Posterior cingulate gyrus (tissue), 11 donors: ENCODE measurements at places on chromosomes 1 and 21.

DNA sequence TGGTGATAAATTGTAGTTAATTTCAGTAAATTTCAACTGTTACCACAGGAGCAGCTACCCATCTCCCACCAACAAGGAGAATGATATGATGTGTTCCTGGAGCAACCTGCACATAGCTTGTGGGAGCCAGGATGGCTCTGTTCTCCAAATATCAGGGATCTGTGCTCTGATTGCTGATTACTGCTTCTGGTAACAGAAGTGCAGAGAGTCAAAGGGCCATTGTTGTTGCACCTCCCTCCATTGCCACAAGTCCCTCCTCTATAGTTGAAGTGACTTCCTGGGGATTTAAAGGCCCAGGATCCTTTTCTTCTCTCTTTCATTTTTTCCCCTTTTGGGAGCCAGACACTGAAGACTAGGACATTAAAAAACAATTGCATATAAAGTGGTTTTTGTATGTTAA, 51.6 kb upstream of the HPDL start:
- DNase-seq = no peak

- no peak for DNase-seq
These were observed 478 bp downstream of the RIT1 start for GRCh38 chr1:155910621-155911121.

DNA sequence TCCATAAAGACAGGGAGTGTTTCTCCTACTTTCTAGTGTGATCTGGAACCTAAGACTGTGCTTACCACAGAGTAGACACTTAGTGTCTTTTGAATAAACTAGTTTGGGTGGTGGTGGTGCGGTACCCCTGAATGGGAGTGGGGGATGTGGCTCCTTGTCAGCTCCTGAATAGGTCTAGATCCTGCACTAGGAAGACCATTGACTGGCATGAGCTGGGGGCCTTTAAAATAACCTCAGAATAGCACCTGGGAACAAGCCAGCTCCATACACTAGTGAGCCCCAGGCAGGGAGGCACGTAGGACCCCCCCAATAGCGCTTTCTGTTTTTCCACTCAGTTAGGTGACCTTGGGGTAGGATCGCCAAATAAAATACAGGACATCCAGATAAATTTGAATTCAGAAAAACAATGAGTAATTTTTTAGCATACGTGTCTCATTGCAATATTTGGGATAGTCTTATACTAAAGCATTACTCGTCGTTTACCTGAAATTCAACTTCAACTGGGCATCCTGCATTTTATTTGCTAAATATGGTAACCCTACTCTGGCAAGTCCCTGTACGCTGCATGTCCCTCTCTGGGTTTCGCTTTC, 45.6 kb downstream of the AZIN2 start:
- no peak for DNase-seq

GRCh38 chr1:91527781-91528180, 27.1 kb downstream of the CDC7 start:
- no peak for DNase-seq

GRCh38 chr1:56300836-56301235, 278.5 kb downstream of the PLPP3 start:
- no peak for DNase-seq

DNA sequence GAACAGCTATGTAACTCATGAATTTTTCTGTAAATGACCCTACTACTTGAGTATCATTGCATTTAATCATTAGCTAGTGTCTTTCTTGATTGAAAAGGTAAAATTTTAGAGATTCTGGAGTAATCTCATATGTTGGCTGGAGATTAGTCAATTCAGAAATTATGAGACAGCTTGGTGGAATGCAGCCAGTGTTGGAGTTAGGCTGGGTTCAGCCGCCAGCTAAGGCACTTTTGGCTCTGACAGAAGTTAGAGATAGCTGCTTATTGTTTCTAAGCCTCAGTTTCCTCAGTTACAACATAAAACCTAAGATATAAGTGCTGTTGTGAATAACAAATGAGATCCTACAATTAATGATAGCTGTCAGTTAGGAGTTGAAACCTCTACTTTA, 49.4 kb downstream of the TBCE start:
- no peak for DNase-seq

- DNase-seq = no peak
These were observed 26.5 kb upstream of the POU2F1 start for GRCh38 chr1:167194182-167194581.

DNA sequence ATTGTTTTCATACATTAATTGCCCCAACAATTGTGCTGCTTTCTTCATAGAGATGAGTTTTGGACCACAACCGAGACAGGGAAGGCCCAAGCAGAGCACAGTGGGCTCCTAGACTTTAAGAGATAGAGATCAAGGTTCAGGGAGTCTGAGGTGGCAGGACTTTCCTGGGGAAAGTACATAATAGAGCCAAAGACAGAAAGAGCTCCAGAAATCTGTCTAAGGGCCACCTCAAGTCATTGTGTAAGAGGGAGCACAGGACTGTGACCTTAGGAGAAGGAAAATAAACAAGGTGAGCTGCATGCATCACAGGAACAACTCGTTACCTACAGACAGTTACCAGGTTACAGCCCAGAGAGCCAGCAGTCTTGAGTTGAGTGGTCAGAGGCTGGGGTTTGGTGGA, 41.3 kb upstream of the CR2 start:
- DNase-seq = no peak

GRCh38 chr21:29725025-29725736, 214.6 kb downstream of the GRIK1 start:
- no peak for DNase-seq

DNA sequence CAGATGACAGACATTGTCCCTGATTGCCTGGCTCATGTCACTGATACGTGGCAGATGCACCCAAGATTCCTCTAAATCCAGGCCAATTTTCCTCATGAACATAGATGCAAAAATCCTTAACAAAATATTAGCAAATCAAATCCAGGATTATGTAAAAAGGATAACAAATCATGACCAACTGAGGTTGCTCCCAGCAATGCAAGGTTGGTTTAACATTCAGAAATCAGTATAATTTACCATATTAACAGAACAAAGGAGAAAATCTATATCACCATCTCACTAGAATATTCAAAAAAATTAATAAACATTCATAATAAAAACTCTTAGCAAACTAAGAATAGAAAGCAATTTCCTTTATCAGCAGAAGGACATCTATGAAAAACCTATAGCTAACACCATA, 39.7 kb downstream of the FAF1 start:
- DNase-seq = no peak

DNA sequence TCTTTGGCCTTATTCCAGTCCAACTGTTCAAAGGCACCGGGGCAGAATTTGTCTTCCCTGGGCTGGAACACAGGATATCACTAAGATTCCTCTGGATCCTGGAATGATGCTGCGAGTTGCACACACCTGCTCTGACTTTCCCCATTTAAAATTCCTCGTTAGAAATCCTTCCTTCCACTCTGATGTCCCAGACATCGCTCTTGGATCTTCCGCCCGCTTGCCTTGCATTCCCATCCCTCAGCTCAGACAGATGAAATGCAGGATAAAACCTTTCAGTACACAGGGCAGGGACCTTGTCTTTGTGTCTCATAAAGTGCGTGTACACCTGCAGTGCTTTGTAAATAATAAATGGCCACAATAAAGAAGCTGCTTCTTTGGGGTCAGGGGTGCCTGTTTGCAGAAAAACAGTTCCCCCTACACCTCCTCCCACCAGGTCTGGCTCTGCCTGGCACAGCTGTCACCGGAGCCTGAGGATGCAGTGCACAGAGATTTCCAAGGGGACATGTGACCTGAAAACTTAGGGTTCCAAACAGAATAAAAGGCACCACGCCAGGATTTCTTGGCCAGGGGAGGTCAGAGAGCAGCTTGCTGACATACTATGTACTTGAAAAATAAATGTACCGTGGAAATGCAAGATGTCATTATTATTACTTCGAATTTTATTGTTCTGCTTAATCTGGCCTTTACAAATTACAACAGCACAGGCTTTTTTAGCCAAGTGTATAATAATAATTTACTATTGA, 62.9 kb upstream of the SYT6 start:
- no peak for DNase-seq

DNA sequence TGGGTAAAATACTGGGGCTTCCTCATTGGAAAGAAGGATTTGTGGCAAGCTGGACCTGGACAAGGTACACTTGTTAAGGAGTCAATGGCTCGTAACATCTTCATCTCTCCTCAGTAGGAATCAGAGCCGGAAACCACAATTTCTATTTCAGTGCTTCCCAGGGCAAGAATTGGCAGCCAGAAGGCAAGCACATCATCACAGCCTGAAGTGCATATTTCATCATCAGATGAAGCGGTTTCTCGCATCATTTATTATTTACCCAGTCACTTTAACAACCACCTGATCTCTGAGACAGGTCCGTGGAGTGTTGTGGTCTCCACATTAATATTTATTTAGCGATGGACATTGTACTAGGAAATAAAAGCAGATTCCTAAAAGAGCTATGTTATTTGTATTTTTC, 55.0 kb downstream of the KCNJ15 start:
- DNase-seq = no peak

DNA sequence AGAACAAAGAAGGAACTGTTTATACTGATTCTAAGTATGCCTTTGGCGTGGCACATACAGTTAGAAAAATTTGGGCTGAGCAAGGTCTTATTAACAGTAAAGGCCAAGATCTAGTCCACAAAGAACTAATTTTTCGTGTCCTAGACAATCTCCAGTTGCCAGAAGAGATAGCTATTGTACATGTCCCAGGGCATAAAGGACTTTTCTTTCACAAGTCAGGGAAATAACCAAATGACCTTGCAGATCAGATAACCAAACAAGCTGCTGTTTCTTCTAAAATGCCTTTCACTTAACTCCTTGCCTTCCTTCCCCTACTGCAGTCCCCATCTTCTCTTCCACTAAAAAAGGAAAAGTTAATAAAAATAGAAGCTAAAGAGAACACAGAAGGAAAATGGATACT, 4.0 kb downstream of the TEX50 start:
- no peak for DNase-seq
